ENCODE measurements at places on chromosomes 7 and 10.

- DNase-seq: no peak
Measured at GRCh38 chr7:134182078-134182477, 54.9 kb downstream of the LRGUK start.

- no peak for DNase-seq
Measured at GRCh38 chr7:42469341-42469740, 232.3 kb upstream of the GLI3 start.

- DNase-seq: no peak
Measured at GRCh38 chr10:63265222-63265617, 132.1 kb downstream of the NRBF2 start.

GRCh38 chr7:105017657-105018365 is 3.8 kb downstream of the KMT2E start:
- no peak for DNase-seq

DNA sequence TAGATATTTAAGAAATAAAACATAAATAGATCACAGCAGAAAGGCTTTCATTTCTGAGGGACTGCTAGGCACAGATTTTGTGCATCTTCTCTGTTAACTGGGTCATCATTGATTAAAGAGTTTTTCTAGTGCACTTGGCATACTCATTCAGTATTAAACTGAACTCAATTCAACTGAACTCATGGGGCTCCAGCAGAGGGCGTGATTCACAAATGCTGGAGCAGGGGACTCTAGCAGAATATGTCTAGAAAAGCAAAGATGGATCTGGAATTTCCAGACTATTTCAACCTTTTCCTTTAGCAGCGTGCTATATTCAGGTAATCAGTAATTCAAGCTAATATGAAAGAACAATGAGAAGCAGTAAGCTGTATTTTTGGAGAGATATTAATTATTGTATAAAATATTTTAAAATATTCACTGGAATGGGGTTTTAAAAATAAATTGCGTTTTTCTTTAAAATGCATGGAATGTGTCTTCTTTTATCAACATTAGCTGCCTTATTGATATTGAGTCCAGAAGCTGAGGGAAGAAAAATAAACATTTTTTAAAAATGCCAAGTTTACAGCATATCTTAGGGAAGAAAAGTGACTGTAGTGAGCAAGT is 296.8 kb upstream of the CACNA2D1 start:
- DNase-seq: no peak

DNA sequence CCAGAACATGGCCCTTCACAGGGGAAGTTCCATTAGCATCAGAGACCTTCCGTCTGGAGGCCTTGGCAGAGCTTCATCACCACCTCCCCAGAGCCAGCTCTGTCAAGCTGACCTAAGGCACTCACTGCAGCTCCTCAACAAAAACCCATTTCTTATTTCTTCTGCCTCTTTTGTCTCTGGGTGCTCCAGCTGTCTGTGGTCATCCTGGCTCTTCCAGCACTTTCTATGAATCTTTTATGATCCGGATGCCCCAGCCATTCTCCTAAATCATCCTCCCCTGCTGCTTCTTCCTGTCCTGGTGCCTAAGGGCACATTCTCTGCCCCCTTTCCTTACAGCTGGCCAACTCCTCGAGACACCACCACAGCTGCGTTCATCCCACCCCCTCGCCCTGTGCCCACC is 171.7 kb upstream of the INSYN2A start:
- DNase-seq: no peak

DNA sequence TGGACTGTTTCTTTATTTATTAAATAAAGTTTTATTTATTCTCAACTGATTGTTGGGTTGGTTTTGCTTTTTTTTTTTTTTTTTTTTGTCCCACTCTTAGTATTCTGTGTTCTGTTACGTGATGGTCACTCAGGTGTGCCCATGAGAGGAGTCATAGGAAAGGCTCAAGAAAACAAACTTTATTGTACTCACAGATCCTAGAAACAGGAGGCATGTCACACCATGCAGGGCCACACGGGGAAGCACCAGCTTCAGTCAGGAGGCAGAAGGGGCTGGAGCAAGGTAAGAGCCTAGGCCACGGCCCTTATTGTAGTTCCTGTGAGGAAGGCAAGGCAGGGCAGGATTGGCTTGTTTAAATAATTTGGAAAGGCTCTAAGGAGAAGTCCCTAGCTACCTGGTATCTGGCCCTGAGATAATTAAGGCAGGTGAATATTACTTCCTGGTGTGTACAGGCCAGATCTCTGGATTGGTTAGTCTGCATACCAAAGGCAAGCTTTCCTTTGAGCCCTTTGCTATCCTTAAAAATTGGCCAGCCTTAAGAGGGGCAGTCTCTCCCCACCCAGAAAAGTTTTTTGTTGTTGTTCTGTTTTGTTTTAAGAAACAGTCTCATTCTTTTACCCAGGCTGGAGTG is 8.3 kb downstream of the ATOH7 start:
- DNase-seq: no peak

DNA sequence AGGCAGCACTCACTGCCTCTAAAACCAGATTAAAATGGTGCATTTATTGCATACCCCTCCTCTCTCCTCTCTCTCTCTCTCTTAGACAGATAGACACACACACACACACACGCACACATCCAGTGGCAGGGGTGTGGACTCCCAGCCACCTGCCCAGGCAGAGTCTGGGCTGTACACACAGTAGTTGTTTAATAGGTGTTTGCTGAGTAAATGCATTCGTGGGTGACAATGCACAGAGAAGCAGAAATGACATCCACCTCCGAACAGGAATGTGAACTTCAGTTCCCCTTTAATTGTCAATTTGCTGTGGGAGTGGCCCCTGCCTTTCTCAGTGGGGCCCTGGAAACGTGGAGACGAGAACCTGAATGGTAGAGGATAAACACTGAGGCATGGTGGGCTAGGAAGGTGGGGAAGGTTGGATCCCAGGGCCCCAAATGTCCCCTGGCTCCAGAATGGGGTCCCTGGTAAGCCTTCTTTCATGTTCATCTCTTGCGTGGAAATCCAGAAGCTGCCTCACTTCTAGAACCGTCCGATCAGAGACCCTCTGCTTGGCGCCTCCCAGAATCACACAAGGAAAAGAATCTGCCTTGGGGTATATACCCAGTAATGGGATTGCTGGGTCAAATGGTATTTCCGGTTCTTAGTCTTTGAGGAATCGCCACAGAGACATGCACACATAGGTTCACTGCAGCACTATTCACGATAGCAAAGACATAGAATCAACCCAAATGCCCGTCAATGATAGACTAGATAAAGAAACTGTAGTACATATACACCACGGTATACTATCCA is 58.5 kb upstream of the ECHDC3 start:
- no peak for DNase-seq

DNA sequence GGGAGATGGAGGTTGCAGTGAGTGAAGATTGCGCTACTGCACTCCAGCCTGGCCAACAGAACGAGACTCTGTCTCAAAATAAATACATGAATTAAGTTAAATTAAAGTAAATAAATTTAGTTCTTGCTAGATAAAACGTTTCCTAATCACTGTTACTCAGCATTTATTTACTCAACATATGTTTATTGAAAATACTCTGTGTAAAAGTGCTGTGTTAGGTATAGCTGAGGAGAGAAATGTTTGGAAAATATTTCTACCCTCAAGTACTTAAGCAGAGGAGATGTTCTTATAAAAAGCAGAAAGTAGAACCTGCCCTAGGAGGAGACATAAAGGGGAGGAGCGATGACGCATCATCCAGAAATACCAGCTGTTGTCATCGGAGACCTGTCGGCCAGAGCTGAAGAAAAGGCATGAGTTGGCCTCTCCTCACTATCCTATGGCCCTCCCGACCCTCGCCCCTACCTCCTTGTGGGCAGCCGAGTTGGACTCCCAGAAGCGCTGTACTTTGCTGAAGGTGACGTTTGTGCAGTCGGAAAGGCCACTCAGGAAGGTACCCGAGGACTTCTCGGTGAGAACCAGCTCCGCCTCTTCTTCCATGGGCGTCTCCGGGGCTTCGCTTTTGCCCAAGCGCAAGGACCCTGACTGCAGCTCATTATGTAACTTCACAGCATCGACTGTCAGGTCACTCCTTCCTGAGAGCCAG is 1.1 kb downstream of the RRP12 start:
- DNase-seq: no peak

DNA sequence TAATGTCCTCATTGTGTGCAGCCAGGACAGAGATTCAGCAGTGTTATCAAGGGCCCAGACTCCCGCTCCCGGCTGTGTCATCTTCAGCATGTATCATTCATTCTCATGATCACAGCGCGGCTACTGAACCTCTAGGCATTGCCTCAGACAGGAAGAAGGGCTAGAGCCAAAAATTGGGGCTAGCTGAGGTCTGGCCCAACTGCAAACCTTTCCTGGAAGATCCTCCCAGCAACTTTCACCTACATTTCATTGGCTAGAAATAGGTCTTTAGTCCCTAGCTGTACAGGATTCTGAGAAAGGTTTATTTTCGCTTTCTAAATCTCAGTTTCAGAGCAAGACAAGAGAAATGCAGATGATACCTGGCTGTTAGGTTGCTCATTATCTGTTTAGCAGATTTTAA is 81.9 kb downstream of the CREM start:
- DNase-seq: no peak

DNA sequence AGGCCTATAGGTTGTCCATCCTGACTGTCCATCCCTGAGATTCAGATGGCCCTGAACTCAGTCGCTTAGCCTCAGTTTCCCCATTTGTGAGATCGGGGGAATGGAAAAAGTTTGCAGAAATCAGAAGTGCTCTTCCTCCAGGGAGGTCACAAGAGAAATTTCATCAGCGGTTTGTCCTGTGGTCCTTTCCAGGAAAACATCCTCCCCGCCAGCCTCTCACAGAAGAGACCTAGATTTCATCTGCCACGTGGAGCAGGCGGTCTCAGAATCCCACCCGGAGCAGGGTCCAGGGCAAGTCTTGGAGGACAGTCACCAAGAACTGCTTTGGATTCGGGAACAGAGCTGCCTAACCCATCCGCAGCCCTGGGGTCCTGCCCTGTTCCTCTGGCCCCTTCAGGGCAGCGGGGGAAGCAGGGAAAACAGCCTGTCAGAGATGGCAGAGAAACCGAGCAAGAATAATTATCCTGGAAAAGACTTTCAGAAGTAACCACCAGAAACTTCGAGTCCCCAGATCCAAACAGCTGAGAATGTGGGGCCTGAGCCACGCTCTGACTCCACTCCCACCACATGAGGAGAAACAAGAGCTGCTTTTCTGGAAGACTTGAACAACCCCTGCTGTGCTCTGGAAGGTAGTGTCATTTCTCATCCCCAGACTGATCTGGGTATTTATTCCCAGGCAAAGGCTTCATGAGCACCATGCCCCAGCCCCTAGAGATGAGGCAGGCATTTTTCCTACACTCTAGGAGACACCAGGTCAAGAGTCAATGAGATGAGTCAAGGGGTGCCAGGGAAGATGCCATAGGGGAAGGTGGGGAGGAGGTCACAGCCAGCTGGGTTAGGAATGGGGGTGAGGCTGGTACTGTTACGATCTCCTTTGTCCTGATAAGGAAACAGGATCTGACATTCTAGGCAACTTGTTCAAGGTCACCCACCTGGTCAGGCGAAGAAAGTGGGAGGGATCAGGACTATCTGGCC is 1.1 kb upstream of the TNS3 start:
- DNase-seq: no peak

- no peak for DNase-seq
Measured at GRCh38 chr10:17784688-17785087, 24.5 kb upstream of the MRC1 start.

DNA sequence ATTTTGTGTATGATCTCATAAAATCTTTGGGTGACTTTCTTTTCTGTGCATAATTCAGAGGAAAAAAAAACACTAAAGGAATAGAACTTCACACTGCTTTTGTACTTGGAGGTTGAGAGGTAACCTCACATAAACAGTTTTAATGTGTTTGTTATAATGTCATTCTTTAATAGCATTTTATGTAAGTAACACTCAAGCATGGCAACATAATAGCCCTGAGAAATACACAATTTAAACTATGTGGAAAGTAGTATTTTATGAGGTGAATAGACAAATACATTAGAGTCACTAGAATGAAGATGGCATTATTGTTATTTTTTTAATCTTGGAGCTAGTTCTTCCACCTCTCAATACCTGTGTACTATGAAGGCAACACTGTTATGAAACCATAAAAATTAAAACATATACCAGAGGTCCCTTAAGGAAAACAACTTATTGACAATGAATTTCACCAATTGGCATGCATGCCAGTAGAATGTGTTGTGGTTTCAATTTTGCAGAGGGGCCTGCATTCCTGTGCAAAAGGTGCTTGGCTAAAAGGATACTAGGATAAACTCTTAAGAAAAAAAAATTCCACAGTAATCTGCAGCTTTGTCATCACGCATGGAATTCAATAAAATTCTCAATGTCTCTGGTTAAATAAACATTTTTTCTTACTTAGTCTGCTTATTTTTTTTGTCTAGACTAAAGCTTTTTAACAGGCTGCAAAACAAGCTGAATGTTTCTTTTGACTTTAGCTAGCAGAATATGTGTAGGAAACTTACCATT is 102.5 kb downstream of the CD36 start:
- DNase-seq: no peak

GRCh38 chr7:67955061-67955460 is 958.4 kb downstream of the TYW1 start:
- no peak for DNase-seq

- DNase-seq: no peak
Measured at GRCh38 chr7:55019191-55019690, 424 bp downstream of the EGFR start.

DNA sequence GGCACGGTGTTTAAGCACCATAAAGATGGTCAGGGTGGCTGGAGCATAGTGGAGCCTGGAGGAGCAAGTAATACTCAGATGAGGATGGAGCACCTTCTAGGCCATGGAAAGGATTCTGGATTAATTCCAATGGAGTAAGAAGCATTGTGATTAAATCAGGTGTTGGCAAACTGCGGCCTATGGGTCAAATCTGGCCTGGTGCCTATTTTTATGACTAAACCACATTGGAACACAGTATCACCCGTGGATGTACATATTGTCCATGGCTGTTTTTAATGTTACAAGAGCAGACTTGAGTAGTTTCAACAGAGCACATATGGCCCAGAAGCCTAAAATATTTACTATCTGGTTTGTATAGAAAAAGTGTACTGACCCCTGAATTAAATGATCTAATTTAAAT is 49.9 kb upstream of the TMEM248 start:
- DNase-seq: no peak

- DNase-seq: no peak
Measured at GRCh38 chr7:12133865-12134264, 77.2 kb upstream of the TMEM106B start.

- no peak for DNase-seq
Measured at GRCh38 chr7:129465080-129465479, 30.8 kb downstream of the STRIP2 start.

GRCh38 chr7:31476941-31477677 is 36.8 kb upstream of the ITPRID1 start:
- no peak for DNase-seq

DNA sequence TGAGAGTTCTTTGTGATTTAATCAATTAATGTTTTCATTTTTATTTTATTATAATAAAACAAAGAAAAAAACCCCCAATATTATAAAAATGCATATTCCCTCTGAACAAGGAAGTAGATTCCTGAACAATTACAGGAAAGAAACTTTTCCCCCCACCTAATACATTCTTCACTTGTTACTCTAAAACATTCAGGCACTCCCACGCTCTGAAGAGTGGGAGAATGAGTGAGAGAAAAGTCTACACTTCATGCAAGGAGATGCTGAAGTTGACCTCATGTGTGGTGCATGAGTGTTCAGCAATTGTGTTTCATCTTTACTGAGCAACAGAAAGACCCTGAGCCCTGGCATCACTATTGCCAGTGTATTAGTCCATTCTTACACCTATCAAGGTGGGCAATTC is 244.2 kb upstream of the IGFBP3 start:
- no peak for DNase-seq
